ENCODE measurements at places on chromosomes 1 and 21.

- DNase-seq, result no peak
These were observed 87.4 kb downstream of the GLUL start for GRCh38 chr1:182304218-182304617.

- peak; percentile 44 for DNase-seq
These were observed 19.4 kb downstream of the VPS13D start for GRCh38 chr1:12249181-12249580.

DNA sequence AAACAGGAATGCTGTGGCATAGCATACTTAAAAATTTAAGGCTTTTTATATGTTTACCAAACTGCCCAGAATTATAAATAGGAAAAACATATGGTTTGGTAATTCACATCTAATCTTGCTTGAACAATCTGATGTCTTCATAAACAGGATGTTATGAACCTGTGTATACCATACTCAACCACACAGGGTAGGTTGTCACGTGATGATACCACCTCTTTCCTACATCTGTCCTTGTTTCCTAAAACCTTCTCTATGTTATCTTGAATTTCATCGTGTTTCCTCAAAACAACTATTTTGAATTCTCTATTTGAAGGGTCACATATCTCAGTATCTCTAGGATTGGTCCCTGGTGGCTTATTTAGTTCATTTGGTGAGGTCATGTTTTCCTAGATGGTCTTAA, 631.0 kb upstream of the PKN2 start:
- no peak for DNase-seq

GRCh38 chr1:183776731-183777130, 28.2 kb upstream of the RGL1 start:
- peak; percentile 74 for DNase-seq

GRCh38 chr1:159922511-159923202, 2.6 kb downstream of the TAGLN2 start:
- no peak for DNase-seq

DNA sequence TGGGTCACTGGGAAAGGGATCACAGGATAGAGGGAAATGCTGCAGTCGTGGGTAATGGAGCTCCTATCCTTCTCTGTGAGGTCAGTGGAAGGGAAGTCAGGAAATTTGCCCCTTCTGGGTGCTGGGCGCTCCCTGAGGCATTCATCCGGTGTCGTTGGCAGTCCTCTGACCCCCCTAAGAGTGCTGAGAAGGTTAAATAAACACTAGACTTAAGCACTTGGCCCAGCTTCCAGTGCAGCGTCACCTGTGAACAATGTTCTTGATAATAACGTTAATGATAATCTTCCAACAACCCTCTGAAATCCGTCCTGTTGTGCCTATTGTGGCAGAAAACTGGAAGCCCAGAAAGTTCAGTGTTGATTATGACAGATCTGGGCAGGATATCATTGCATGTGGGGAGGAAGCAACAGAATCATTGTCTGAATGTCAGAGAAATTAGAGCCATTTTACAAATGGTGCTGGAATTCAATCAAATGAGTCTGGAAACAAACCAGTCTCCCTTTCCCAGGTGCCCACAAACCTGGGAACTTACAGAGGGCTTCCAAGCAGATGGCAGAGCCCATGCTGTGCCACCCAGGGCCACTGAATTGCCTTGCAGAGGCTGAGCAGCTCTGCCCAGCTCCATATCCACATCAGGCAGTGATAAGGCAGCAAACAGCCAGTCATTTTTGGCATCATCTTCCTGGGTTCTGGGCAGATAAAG, 216.8 kb downstream of the KAZN start:
- no peak for DNase-seq

GRCh38 chr1:95703046-95703445, 469.0 kb downstream of the RWDD3 start:
- no peak for DNase-seq

DNA sequence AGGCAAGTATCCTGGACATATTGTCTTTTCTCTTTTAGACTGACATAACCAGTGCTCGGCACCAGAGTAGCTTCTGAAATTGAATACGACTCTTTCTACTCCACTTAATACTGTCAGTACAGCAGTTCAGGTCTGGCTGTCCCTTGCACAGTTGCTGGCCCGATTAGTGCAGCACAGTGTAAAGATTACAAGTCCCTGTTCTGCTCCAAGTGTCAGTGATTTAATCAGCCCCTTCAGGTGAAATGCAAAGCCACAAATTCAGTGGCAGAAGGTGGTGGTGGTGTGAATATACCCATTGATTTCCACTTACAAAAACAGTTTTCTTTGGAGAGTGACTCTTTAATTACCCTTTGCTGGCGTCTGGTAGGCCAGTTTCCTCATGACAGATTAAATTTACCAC, 545.4 kb downstream of the ADGRL2 start:
- DNase-seq, result no peak

DNA sequence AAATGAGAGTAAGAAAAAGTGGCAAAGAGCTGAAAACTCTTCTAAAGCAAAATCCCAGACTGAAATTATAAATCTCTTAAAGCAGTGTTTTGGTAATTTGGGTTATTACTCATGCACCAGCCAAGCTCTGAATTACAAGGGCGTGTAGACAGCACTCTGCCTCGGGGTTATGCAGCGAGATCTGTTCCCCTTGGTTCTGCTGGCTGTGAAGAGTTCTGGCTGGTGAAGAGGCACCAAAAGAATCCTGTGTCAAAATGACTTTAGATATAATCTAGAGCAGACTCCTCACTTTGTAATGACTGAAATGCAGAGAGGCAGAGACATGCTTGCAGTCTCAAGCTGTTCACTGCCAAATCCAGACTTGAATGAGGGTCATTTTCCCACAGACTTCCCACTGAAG, 461.8 kb upstream of the CXADR start:
- DNase-seq, result no peak

GRCh38 chr1:235708390-235708962, 58.9 kb upstream of the GNG4 start:
- peak; percentile 70 for DNase-seq

DNA sequence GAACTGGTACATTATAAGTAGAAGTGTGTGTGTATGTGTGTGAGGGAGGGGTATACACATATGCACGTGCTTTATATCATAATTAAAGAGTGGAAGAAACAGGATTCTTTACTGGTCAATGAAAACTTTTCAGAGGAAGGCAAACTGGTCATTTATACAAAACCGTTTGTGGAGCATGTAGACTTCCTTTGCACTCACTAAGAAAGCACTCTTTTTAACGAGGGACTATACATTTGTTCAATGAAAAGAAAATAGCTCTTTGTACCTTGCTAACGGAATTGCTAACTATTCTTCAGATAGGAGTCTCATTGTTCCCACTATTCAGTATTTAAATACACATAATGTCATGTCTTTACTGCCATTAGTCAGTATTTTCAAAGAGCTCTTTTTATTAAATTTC, 219.3 kb downstream of the ST6GALNAC3 start:
- DNase-seq, result no peak

DNA sequence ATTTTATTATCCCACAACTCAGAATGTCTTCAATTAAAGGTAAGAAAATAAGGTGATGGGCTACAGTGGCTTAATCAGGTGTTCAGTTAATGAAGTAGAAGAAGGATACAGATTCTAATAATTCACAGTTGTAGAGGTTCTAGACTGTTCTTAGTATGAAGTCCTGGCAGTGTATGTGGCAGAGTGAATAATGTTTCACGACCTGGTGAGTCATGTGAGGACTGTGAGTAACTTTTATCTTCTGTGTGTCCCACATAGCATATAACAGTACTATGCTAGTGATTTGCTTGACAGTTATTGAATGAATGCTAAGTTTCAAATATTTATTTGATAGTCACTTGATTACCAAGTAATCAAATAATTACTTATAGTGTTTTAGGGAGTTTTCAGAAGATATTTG, 20.0 kb downstream of the SLC16A4 start:
- DNase-seq, result peak; percentile 65

DNA sequence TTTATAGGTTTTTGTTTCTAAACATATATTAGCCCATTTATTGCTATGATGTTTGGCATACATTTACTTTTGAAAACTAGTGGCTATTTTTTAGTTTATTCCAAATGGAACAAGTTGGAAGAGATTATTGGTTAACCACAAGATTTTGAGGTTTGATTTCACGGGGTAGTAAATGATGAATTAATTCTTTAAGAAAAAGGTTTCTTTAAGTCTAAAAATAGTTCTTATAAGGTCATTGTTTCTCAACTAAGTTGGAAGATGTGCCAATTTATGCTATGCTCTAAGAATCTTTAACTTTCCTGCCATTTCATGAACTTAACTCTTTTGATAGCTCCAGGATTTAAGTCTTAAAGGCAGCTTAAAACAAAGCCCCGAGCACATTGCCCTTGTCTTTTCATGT, 183.8 kb downstream of the LMO4 start:
- DNase-seq, result peak; percentile 49

GRCh38 chr1:32411261-32411660, 17.0 kb upstream of the BSDC1 start:
- DNase-seq, result no peak

DNA sequence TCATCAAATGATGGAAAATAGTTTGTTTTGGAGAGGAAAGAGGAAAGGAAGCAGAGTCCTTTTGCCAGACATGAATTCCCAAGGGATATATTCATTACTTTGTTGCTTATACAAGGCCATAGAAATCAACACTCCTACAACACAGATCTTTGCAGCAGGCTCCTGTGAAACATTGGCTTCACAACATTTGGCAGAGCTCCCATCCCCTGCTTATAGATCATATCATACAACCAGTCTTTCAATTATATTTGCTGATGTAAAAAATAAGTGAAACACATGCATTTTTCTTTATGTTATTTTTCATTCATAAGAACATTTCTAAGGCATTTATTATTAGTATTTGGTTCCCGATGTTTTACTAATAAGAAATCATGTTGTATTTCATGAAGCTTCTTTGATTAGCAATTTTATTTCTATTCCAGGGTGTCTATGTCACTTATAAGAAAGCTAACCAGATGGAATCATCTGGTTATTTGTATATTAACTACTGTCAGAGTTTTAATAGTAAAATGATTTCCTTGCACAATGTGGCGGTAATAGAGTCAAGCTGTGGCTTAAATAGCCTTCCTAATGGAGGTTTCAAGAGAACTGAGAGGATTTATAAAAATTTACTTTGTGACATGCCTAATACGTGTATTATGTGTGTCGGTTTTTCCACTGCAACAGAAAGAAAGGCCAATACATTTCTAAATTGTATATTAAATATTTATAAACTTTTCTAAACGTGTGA, 470.3 kb upstream of the NCAM2 start:
- peak; percentile 45 for DNase-seq

- DNase-seq, result no peak
These were observed 700 bp downstream of the PIGV start for GRCh38 chr1:26788515-26788785.

DNA sequence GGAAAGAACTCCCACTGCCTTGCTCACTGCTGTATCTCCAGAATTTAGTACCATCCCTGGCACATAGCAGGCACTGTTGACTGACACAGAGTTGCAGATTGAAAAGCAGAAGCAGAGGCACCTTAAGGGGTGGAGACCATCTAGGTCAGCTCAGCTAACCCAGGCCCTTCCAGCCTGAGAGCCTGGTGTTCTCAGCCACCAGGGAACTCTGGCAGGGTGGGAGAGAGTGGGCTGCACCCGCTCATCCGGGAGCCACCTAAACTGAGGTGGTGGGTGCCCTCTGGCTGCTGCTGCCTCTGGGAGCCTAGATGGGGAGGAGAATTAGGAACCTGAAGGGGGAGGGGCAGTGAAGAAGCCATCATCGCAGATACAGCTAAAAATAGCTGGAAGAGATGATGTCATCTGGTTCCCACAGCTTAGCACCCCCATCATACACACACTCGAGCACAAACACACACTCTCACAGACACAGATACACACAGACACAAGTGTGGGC, 1.5 kb upstream of the TSPAN1 start:
- peak; percentile 63 for DNase-seq

DNA sequence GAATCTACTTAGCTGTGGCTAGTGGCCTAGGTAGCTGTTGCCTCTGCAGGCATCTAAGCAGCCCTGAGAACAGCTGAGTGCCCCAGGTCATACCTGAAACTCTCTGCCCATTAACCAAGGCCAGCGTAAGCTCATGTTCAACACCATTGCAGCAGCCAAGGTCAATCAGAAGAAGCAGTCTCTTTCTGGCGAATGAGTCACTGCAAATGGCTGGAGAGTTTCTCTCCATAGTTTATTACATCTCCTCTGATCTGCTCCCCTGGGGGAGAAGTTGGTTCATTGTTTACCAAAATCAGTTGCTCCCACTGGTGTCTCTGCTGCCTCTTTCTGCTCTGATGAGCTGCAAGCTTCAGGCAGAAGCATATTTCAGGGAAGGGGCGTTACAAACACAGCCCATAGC, 6.9 kb upstream of the BCL9 start:
- DNase-seq, result peak; percentile 1

DNA sequence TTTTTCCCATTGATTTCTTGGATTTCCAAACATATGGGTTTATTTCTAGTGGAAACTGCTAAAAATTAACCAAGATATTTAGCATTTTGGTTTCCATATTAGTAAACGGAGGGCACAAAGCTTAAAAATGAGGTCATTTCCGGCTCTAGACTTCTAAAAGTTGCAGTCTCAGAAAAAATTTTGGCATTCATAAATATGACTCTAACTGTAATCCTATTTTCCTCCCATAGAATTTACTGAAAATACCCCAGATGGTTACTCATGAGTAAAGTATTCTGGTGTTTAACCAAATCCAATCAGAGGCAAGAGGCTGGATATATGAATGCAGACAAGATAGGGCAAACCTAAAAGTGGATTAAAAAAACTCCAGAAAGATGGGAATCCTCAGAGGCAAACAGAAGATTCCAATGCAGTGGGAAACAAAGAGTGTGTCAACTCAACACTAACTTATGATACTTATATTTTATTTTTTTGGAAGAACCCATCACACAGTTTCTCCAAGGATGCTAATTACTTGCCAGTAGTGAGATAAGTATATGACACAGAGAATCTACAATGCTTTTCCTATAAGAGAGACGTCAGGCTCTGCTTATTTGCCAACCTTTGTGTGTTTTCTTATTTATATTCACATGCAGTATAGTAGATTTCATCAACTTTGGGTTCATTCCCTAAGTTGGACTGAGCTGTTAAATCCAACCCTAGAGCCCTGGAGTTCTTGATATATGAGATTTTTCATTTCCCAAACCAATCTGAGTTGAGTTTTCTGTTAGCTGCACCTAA, 90.1 kb upstream of the BCL10 start:
- DNase-seq, result peak; percentile 95

GRCh38 chr1:221777431-221778072, 35.7 kb upstream of the DUSP10 start:
- DNase-seq, result no peak

GRCh38 chr1:112558634-112559033, 49.9 kb downstream of the WNT2B start:
- DNase-seq, result no peak

DNA sequence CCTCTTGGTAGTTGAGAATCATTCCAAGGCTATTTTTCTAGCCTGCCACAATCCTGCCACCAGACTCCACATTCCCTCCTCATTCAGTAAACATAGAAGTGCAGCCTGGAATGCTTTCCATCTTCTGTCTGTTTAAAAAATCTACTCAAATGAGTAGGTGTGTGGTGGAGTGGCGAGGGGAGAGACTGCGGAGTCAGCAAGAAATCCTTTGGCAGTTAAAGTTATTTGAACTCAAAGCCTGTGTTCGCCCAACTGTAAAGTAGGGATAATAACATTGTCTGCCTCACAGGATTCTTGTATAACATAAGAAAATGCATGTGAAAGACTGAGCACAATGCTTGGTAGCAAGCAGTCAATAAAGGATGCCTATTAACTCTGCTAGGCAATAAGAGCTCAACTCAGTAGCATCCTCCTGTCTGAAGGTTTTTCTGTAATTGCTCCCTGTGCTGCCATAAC, 22.2 kb upstream of the DPT start:
- DNase-seq, result no peak

- no peak for DNase-seq
These were observed 1719.5 kb downstream of the MRPL39 start for GRCh38 chr21:23887725-23888306.
